ENCODE measurements at places on chromosomes 12 and 14.
A peak's percentile ranks its signal among the peaks of the same experiment; 100 is the strongest.

GRCh38 chr12:106297681-106298080 lies 4.9 kb upstream of the TCP11L2 start:
- DNase-seq: no peak

- no peak for DNase-seq
Measured at GRCh38 chr12:111505601-111506036, 93.5 kb downstream of the ATXN2 start.

GRCh38 chr14:100468557-100468956 lies 118.7 kb downstream of the BEGAIN start:
- DNase-seq: no peak

DNA sequence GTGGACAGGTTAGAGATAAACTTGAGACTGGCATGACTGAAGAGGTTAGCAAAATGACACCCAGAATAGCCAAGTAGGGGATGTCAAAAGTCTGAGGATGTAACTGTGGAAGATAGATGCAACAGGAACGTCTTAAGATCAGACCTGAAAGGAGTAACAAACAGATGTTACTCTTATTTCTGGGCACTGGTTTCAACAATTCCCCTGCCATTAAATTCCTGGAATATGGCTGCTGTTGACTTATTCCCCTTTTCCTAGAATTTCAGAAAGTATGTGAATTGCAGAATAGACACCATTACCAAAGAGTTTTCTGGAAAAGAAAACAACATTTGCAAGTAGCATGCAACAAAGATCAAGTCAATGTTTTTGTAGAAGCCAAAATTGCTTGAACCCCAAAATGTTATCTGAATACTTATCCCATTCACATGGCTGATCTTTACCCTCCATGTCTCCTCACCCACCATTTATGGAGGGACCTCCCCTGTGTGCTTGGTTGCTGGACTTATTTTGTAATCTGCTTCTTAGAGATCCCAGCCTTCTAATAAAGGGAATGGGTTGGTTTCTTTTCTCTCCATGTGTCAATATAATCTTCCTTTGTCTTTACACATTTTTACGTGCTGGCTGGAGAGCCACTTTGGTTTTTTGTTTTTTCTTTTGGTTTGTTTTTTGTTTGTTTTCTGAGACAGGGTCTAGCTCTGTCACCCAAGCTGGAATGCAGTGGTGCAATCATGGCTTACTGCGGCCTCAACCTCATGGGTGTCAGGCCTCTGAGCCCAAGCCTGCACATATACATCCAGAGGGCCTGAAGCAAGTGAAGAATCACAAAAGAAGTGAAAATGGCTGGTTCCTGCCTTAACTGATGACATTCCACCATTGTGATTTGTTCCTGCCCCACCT lies 57.0 kb downstream of the BBS10 start:
- no peak for DNase-seq

GRCh38 chr14:38063711-38064320 lies 143.9 kb upstream of the SSTR1 start:
- DNase-seq: no peak

GRCh38 chr12:113831476-113831875 lies 134.6 kb downstream of the RBM19 start:
- peak; percentile 16 for DNase-seq

DNA sequence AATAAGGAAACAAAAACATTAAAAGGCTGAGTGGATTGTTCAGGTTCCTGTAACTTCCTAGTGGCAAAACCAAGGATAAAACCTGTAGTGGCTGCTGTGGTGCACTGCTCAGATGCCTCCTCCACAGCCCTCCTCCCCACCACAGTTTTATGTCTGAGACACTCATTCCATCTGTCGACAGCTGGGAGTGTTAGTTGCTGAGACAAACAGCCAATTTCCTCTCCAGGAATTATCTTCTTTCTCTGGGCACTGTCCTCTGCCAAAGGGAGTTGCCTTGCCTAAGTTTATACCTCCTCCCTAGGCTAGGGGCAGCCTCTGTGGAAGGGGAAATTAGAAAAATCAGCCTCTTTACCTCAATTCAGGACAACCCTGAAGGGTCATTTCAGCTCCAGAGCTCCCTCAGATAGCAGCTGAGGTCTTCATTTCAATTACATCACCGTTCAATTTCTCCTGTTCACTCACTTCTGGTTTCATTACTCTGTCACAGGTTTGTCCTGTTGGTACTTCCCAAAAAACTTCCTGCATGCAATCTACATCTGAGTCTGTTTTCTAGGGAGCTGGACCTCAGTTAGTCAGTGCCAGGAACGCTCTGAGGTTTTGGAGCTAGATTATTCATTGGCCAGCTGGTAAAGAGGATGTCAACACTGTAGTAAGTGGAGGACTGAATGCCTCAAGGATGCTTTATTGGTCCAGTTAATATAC lies 74.9 kb upstream of the ATP2B1 start:
- DNase-seq: peak; percentile 47

GRCh38 chr14:28653521-28653920 lies 113.1 kb upstream of the FOXG1 start:
- no peak for DNase-seq

GRCh38 chr12:104630230-104630670 lies 173.5 kb downstream of the CHST11 start:
- no peak for DNase-seq
